ENCODE measurements at places on chromosomes 2 and 18.

GRCh38 chr2:73841912-73842738 is 13.4 kb downstream of the STAMBP start:
- no peak for DNase-seq

GRCh38 chr2:241560162-241560882 is 1.8 kb downstream of the BOK start:
- no peak for DNase-seq

DNA sequence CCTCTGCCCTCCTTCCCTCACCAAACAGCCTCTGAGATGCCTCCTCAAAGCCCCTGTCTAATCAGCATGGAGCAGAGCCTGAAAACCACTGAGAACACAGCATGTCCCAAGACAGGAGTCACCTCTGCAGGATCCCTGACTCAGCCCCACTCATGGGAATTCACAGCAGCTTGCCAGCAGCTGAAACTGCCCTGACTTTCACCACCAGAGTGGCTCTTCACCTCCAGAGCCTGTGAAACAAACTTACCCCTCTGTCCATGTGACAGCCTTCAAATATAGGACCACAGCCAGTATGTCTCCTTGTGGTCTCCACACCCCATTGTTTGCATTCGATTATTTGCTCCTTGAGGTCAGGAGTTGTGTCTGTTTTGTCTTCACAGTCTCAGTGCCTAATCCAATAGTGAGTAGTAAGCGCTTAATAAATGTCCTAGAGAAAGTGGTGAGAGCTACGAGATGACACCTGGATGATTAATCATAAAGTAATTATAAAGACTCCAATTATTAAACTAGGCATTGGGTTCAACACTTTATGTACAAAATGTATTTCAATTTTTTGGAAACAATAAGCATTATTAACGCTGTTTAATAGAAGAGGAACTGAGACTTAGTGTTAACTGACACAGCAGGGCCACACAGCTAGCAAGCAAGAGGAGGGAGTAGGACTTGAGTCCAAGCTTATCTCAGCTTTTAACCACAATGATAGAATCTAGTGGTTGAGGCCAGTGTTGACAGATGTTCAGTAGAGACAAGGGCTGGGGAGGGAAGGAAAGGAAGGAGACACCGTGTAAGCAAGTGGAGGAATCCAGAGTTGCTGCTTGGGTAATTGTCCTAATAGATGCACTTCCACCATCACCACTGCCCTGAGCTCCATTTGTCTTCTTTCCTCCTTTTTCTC is 358.7 kb upstream of the TNP1 start:
- DNase-seq = peak; percentile 19

- no peak for DNase-seq
These were observed 265.4 kb downstream of the ZNF385B start for GRCh38 chr2:179596018-179596417.

GRCh38 chr2:237629739-237630138 is 2.4 kb downstream of the LRRFIP1 start:
- peak; percentile 54 for DNase-seq
